ENCODE measurements at places on chromosomes 7 and 10.

DNA sequence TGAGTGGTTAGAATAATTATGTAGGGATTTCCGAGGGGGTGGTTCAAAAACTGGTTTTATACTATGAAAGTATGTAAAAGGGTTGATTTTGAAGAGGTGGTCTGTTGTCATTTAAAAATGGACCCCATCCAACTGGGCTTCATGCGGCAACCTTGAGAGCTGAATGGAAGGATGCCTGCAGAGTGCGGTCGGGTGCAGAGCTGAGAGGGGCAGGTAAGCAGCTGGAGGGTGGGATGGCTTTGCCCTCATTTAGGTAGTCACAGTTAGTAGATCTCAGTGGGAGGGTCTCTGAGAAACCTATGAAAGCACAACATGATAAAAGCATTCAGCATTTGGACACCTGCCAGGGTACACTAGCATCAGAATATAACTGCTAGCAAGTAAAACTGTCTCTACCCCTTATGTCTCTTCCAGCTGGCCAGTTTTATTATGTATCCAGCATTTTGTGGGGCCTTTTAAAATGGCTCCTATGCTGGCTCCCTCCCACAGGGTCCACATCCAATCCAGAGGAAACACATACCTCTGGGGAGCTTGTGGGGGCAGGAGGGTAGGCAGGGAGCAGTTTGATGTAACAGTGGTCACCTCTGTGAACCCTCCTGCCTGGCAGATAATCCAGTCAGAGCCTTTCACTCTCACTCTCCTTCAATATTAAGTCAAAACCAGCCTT, 75.9 kb upstream of the MAGI2 start:
- DNase-seq: no peak

- DNase-seq: no peak
These were observed 111.7 kb upstream of the STEAP1B start for GRCh38 chr7:22611758-22612079.

DNA sequence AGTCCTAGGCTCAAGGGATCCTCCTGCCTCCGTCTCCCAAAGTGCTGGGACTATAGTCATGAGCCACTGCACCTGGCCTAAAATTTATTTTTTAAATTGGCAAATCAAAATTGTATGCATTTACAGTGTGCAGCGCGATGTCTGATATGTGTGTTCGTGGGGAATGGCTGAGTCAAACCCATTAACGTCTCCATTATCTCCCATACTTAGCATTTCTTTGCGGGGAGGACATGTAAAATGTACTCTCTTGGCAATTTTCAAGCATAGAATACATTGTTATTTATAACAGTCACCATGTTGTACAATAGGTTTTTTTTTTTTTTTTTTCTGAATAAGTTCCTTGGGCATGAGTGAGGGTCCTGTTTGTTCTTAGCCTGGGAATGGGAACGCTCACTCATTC, 3.8 kb downstream of the TMEM184A start:
- DNase-seq: no peak

- peak; percentile 27 for DNase-seq
These were observed 9.6 kb downstream of the PSD start for GRCh38 chr10:102408728-102409603.

DNA sequence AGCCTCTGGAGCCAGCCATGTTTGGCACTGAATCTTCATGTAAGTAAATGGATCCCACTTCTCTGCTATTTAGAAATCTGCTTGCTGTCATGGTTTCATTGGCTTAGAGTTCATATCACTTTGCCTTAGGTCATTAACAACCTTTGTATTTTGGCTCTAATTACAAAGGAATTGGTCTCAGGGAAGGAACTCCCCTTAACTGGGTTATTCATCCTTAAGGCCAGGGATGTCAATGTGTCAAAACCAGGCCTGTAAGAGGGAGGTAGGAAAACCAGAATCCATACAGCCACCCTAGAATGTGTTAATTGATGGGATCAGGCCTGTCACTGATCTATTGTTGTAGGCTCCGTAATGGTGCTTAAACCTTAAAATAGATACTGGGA, 67.3 kb downstream of the ST7 start:
- no peak for DNase-seq

GRCh38 chr10:846126-846685, 85.3 kb downstream of the LARP4B start:
- DNase-seq: no peak

All from NCI-H1930 (cell line).